ENCODE measurements at places on chromosomes 5 and 9.

DNA sequence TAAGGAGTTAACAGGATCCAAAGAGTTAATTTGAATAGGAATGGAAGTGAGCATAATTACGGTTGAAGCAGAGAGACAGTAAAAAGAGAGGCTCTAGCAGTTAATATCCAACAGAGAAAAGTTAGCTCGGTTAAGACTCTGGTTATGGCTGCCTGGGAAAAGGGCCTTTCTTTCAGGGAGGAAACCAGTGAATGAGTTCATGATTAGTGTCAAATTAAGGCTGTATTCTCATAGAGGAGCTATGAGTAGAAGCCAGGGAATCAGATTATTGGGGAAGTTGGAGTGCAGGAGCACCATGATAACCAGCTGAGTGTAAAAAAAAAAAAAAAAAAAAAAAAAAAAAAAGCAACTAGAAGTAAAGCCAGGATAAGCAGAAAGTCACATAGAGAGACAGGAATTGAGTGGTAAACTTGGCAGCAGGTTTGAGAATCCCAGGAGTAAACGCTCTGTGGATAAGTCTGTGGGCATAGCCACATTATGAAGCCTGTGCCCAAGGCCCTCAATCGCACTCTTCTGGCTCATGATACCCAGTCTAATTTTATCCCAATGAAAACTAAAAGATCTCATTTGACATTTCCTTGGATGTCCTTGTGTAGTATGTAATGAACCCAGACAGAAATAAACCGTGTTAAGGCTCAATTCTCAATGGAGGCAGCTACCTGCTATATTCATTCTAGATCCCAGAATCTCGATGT lies 372.6 kb upstream of the MPDZ start:
- no peak for DNase-seq

DNA sequence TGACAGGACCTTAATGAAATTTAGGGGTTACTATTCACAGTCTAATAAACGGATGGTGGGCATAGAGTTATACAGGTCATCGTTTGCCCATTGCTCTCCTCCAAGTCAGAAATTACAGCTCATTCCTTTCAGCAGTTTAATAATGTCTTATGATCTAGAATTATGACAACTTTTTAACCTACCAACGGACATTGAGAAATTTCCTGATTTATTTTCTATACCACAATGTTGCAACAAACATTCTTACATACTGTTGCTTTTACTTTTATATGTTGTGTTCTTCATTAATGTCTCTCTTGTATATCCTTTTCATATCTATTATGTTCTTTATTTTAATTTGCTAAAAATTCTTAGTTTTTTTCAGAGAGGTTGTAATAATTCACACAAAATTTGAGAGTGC lies 152.8 kb upstream of the PRLR start:
- DNase-seq: no peak

GRCh38 chr9:121156263-121156731 lies 45.4 kb downstream of the RAB14 start:
- DNase-seq: no peak

- no peak for DNase-seq
These were observed 48.6 kb downstream of the AMBP start for GRCh38 chr9:114029311-114030170.

- DNase-seq: no peak
These were observed 13.8 kb downstream of the SNX30 start for GRCh38 chr9:112764344-112764743.

- DNase-seq: no peak
These were observed 92.9 kb upstream of the OTULINL start for GRCh38 chr5:14488709-14489108.
